Mammary epithelial cell (primary cell): ENCODE measurements at places on chromosomes 11 and 22. TPM values are rescaled to one million over a fixed set of nuclear protein-coding genes. Genes with fewer than 3 reads are reported as not detected.
A peak's percentile ranks its signal among the peaks of the same experiment; 100 is the strongest.

The PGA3 gene
- not detected for total RNA-seq

GRCh38 chr11:75562048-75562835 lies at the start of gene SERPINH1:
SERPINH1 (plus strand) TSS chr11:75562253; CDS start chr11:75566350, 4,097 bp downstream.
- DNase-seq, result peak; percentile 73

The SCN2B gene
- 0.91 and 0.99 TPM in 2 replicates for total RNA-seq

DNA sequence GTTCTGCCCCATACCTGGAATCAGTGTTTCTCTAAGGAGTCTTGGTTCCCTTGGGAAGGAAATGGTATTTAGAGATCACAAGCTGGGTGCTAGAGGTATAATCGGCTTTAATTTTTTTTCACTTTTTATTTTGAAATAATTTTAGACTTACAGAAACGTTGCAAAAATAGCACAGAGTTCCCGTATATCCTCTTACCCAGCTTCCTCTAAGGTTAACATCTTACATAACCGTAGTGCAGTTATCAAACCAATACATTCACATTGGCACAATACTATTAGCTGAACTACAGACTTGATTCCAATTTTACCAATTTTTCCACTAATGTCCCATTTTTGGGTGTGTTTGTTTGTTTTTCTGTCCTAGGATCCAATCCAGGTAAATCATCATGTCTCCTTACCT lies 63.8 kb downstream of the RBX1 start:
- no peak for DNase-seq

- DNase-seq, result no peak
Observed at GRCh38 chr11:1447845-1448825, 38.4 kb downstream of the MOB2 start.

DNA sequence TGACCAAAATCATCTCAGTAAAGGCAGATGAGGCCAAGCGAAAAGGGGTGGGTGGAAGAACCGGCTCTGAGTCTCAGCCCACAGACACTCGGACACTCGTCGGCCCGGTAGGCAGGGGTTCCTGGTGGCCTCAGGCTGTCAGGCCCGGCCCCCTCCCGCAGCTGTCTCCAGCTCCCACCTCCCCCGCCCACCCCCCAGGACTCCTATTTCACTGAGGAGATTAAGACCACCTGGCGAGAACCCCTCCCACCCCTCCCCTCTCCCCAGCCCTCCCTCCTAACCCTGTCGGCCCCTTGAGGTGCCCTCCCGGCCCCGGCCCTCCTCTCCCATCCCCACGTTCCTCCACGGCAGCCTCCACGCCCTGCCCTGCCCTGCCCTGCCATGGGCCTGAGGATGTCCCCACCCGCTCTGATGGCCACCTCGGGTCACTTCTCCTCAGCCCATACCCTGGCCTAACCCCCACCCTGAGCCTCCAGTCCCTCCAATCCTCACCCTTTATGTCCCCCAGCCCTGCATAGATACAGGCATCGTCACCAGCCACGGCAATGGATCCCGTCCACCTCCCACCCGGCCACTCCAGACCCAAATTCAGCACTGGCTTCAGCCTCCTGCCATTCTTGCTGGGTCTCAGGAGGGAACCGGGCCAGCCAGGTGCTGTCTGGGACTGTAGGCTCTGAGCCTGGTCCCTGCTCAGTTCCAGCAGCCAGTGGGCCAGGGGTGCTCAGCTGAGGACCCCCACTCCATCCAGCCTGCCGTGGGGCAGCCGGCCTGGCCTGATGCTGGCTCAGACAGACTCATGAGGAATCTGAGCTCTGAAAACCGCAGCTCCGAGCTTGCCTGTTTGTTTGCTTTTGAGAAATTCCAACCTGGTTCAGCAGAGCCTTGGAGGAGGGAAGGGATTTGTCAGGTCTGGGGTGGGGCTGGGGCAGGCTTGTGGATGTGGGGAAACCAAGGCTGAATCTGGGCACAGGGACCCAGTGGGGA lies 9.8 kb upstream of the TBX1 start:
- DNase-seq, result no peak

The TRAF6 gene
- 21.0 TPM for total RNA-seq

GRCh38 chr11:73469401-73469800 lies 93.2 kb downstream of the RELT start:
- DNase-seq, result no peak
